ENCODE measurements at places on chromosomes 2 and 18.

- DNase-seq = no peak
Measured at GRCh38 chr2:54716375-54716774, 7.1 kb upstream of the EML6 start.

- no peak for DNase-seq
Measured at GRCh38 chr18:77106331-77106730, 26.3 kb downstream of the MBP start.

GRCh38 chr2:148955798-148956197, 80.8 kb downstream of the KIF5C start:
- DNase-seq = no peak

GRCh38 chr18:62999921-63000320, 284.6 kb downstream of the PHLPP1 start:
- DNase-seq = no peak

- DNase-seq = peak; percentile 21
Measured at GRCh38 chr2:19933351-19933981, 31.7 kb upstream of the TTC32 start.
